GM13976 (cell line): ENCODE measurements at places on chromosomes 3 and 15.

- no peak for DNase-seq
Measured at GRCh38 chr3:27216955-27217552, 152.1 kb downstream of the NEK10 start.

DNA sequence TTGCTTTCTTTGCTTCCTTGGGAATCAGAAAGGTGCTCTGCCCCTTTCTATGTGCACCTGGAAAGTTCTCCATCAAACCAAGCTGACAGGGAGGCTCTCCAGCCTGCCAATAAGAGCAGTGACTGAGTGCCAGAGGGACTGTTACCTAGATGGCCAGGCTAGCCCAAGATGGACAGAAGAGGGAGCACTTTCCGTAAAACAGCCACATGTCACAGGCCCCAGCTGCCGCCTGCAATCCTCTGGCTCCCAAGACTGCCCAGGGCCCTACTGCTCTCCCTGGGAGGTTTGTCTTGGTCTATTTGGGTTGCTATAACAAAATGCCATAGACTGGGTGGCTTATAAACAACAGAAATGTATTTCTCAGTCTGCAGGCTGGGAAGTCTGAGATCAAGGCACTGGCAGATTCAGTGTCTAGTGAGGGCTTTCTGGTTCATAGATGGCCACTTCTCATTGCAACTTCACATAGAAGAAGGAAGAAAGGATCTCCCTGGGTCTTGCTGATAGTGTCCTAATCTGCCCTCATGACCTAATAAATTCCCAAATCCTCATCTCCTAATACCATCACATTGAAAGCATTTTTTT is 72.3 kb downstream of the TAMM41 start:
- DNase-seq: peak; percentile 38

DNA sequence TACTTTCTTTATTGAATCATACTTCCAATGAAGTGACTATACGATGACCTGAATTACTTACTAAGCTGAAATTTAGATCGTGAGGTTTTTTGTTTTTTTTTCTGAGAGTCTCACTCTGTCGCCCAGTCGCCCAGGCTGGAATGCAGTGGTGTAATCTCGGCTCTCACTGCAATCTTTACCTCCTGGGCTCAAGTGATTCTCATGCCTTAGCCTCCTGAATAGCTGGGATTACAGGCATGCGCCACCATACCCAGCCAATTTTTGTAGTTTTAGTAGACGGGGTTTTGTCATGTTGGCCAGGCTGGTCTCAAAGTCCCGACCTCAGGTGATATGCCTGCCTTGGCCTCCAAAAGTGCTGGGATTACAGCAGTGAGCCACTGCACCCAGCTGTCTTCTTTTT is 28.7 kb downstream of the SPPL2A start:
- no peak for DNase-seq

- DNase-seq: no peak
Measured at GRCh38 chr3:9416139-9416780, 18.8 kb downstream of the SETD5 start.

GRCh38 chr15:101211897-101212296 is 40.0 kb downstream of the CHSY1 start:
- no peak for DNase-seq

- no peak for DNase-seq
Measured at GRCh38 chr15:55824857-55825613, 82.1 kb upstream of the PRTG start.

GRCh38 chr15:100721758-100722550 is 119.6 kb downstream of the ASB7 start:
- peak; percentile 2 for DNase-seq

GRCh38 chr3:96731031-96731430 is 83.4 kb upstream of the EPHA6 start:
- DNase-seq: no peak

GRCh38 chr3:13115991-13116390 is 42.8 kb upstream of the IQSEC1 start:
- no peak for DNase-seq
